ENCODE measurements at places on chromosomes 16 and 17.

- no peak for DNase-seq
These were observed 28.8 kb upstream of the MTSS2 start for GRCh38 chr16:70714581-70715054.

DNA sequence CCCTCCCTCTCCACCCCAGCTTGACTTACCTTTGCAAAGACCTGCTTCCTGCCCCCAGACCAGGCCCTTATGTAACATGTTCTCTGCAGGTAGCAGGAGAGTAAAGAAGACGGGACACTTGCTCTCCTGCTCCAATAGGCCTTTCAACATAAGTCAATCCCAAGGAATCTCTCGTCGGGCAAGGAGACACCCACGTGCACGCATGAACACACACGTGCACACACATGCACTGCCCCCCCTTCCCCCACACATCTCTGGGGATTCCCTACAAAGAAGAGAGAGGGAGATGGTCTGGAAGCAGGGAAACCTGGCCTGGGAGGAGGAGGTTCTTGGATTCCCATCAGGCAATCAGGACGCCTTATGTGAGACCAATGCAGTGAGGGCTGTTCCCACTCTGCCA, 41.4 kb downstream of the ABCC12 start:
- no peak for DNase-seq

GRCh38 chr17:27091043-27091497, 202.8 kb upstream of the WSB1 start:
- no peak for DNase-seq

- no peak for DNase-seq
These were observed 1.4 kb downstream of the PLSCR3 start for GRCh38 chr17:7392696-7393612.

DNA sequence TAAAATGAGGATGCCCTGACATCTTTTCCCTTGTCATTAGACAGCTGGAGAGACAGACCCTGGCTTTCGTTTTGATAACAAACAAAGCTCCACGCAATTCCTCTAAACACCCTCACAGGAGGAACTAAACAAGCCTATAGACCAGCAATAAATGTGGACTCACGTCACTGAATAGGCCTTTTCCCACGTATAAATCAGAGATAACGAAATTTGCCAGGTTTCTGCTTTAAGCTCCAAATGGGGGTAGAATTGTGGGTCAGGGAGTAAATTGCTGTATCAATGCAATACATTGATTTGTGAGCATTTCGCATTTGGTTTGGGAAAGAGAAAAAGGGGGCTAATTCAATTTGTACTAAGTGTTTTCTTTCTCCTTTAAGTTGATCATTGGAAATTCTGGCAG, 256.0 kb downstream of the PMP22 start:
- no peak for DNase-seq

DNA sequence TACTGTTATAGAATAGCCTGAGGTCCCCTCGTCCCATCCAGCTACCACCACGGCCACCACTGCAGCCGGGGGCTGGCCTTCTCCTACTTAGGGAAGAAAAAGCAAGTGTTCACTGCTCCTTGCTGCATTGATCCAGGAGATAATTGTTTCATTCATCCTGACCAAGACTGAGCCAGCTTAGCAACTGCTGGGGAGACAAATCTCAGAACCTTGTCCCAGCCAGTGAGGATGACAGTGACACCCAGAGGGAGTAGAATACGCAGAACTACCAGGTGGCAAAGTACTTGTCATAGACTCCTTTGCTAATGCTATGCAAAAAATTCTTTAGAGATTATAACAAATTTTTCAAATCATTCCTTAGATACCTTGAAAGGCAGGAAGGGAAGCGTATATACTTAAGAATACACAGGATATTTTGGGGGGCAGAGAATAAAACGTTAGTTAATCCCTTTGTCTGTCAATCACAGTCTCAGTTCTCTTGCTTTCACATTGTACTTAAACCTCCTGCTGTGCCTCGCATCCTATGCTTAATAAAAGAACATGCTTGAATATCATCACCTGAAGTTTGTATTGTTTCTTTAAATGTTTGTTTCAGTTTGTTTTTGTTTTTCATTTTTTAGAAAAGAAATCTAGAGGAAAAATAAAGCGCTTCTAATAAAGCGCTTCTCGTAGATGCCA, 388.3 kb downstream of the MAF start:
- DNase-seq: peak; percentile 30

- no peak for DNase-seq
These were observed 51.2 kb downstream of the SYCE1L start for GRCh38 chr16:77250400-77250799.

DNA sequence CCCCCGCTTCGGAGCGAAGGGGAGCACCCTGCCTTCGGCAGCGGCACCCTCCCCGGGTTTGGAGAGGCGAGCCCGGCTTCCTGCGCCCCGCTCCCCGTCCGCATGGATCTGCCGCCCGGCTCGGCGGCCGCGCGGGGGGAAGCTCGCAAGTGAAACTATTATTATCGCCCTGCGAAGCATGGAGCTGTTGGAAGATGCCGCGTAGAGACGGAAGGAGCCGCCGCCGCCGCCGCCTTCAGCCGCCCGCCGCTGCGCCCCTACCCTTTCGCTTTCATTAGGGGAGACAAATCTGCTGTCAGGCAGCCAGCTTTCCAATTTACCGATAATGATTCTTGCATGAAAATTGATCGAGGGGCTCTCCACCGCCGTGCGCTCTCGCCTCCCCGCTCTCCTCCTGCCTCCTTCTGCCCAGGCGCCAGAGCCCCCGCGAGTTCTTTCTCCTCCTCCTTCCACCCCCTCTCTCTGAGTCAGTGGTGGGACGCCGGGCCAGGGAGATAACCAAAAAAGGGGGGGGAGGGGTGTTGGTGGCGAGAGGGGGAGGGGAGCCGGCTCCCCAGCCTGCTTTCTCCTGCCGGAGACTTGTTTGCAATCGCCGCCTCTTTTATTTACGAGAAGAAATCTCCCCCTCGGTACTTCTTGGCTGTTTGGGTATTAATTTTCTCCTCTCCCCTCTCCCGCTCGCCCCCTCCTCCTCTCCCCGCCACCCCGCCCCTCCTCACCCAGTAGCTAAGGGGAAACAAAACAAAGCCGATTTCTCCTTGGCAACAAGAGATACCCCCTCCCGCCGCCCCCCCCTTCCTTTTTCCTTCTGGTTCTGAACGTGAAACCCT, 58.0 kb upstream of the GSE1 start:
- no peak for DNase-seq

DNA sequence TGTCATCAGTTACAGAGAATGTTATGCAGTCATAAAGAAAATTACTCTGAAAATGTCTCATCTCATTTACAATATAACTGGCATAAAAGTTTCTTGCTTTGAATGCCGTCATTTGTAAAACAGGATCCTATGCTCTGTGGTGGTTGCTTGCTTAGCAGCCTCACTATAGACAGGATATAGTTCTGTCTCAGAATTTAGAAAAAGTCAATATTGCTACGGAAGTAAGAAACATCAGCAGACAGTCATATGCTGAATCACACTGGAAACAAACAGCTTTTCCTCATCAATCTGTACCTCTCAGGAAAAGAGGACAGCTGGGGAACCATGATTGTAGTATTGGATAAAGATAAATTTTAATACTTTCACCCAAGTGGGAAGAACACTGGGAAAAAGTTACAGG, 105.5 kb downstream of the MYO1D start:
- no peak for DNase-seq

DNA sequence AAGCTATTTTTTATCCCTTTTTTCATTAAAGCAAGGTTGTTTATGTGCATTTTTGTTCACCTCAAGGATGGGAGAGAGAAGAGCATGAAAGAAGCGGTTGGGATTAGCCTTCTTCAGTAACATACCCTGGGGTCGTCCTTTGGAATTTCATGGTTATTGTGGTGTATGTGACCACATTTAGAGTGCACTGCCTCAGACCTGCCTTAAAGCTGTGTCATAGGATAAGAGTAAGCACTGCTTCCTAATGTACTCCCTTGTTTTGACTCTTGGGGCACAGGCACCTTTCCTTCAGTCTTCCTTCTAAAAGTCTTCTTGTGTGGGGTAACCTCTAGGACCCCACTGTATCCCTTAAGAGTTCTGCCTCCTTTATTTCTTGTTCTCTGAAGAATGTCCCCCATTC, 28.9 kb downstream of the TNRC6A start:
- DNase-seq: no peak

DNA sequence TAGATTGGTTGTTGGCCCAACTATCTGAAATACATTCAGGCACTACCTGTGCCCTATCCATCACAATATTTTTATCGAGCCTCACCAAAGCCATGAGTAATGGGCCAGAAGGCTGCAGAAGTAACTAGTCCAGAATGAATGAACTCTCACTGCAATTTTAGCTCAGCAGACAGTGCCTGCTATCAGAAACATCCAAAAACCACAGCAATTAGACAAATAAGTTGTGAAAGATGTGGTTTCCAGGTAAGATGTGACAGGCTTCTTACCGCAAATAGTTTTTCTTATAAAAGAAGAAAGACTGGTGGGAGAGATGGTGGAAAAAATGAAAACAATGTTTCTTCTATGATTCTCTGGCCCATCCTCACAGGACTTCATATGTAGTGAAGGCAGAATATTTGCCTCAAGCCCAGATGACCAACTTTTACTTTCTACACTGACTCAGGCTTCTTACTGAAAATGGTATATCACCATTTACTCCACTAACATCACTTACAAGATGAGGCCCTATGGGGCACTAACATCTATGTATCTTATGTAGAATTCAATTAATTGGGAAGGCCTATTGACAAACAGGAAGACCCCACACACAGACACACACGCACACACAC, 9.8 kb upstream of the RFFL start:
- DNase-seq: no peak

DNA sequence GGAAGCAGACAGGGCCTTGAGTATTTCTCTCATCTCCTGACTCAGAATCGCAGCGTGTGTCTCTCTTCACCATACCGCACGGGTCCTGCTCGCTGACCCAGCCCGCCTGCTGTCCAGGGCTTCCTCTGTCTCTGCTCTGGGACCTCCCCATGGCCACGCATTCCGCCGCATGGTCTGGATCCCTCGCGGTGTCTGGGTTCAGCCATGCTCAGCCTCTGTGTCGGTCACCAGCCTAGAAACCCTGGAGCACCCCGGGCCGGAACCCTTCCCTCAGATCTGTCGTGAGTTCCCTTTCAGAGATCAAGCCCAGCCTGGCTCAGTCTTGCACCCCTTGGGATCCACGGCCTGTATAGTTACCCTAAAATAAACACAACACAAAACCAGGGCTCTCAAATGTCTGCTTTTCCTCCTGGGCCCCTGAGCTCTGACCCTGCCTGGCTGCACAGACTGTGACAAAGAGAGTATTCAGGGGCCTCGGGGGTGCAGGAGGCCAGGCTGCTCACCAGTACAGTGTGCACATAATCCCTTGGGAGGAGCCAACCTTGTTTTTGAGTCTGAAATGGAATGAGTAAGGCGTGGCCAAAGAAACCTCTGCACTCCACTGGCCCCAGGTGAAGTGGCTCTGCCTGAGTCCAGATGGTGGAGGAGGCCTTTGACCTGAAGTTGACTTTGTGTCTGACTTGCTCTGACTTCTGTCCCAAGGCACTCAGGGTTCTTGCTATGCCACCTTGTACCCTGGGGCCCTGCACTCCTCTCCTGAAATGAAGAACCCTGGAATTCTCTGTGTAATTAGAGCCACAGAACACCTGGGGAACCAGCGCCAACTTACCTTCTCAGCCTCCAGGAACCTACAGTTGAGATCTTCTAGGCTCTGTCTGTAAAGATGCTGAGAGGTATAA, 5.8 kb upstream of the SPIRE2 start:
- DNase-seq: no peak

- no peak for DNase-seq
These were observed 35.2 kb downstream of the ADCY9 start for GRCh38 chr16:4081047-4081446.

- DNase-seq: no peak
These were observed 181.9 kb upstream of the ZNF469 start for GRCh38 chr16:88200896-88201185.

GRCh38 chr17:6831661-6832263, at the start of gene TEKT1:
TEKT1 (minus strand) TSS chr17:6831729; CDS start chr17:6830376, 1,353 bp downstream.
- peak; percentile 90 for DNase-seq

- no peak for DNase-seq
These were observed 7.5 kb downstream of the SEC14L1 start for GRCh38 chr17:77148077-77148939.

DNA sequence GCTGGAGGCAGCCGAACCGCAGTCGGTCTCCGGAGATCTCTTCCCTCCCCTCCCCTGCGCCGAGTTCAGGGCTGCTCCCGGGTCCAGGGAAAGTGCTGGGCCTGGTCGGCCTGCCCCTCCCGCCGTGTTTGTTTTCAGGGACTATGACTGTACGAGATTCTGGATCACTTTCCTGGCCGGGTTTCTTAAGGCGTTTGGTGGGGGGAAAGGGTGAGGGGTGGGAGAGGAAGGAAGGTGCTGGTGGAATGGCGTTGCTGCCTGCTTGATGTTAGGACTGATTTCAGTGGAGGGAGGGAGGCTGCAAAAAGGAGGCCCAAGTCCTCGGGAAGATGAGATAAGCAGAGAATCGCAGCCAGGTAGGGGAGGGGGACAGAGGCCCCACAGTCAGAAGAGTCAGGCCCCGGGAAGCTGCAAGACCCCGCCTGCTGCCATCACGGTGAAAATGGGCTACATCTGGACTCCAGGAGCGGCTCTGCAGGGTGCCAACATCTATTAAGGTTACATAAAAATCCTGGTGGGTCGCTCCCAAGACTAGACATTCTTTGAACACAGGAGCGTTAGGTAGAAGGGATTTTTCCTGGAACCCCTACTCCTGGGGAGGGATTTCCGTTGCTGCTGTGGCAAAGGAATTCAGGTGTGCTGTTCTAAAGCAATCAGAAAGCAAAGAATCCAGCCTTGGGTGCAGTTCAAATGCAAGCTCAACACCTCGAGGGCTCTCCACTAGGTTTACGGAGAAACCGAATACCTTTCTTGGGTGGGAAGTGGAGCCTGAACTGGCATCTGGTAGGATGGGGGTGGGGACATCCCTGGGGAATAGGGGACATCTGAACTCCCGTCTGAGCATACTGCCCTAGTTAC, 1.2 kb downstream of the ARHGAP44 start:
- peak; percentile 6 for DNase-seq

DNA sequence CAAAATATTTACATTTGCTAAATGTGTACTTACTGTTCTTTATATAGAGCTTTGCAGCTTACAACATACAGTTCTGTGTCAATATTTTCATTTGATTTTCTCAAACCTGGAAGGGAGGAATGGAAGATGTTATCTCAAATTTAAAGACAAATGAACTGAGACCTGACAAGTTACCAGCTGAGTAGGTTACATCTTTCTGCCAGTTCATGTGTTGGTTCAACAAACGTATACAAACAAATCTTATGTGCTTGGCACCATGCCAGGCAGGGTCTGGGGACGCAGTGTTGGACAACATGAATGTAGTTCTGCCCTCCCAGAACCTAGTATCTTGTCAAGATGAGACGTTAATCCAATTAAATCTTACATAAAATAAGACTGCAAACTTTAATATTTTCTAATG, 507.5 kb upstream of the HSBP1 start:
- DNase-seq: no peak
